ENCODE measurements at places on chromosomes 5 and 9.
A peak's percentile ranks its signal among the peaks of the same experiment; 100 is the strongest.

DNA sequence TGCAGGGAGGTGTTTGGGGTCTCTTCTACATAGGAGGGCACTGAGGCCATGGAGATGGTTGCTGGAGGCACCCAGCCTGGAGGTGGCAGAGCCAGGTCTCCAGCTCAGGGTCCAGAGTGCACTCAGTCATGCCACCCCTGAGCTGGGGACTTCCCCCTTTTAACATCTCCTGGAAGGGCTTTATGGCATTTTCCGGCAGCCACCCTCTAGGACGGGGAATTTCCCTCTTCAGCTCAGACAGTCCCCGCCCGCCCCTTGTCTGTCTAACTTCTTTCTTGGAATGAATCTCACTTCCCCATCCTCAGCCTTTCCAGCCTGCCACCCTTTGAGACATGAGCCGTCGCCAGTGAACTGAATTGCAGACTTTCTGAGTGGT lies 49.9 kb downstream of the COL15A1 start:
- peak; percentile 82 for DNase-seq

GRCh38 chr9:126926364-126926763 lies 11.8 kb downstream of the RALGPS1 start:
- no peak for DNase-seq

GRCh38 chr9:101707721-101708120 lies 30.7 kb downstream of the GRIN3A start:
- DNase-seq = peak; percentile 15

- DNase-seq = no peak
These were observed 159.9 kb downstream of the TMEM38B start for GRCh38 chr9:105854026-105854782.

DNA sequence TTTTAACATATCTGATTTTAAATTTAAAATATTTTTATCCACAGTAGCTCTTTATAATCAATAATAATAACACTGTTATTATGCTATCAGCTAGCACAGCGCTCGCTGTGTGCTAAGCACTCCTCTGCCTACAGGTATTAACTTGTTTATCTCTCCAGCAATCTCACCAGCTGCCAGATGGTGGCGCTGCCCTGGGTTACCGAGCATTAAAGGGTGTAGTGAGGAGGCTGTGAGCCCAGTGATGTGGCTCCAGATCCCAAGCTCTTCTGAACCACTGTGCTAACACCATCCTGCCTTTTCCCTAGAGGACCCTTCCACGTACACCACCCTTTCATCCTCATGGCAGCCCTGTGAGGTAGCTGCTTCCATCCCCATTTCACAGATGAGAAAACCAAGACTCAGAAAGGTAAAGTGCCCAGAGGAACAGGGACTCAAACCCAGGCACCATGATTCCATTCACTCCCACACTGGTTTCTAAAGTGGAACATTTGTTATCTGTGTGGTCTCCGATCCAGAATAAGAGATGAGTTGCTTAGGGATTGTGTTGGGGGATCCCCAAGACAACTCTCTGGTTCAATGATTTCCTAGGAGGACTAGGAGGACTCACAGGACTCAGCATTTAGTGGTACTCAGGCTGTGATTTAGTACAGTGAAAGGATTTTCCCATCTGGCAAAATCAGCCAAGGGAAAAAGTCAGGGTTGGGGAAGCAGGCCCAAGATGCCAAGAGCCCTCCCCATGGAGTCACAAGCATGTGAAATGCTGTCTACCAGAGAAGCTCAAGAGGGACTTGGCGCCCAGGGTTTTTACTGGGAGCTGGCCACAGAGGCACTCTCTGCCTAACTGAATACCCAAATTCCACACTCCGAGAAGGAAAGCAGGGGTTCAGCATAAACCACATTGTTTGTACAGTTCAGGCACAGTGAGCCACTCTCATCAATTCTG lies 7.0 kb downstream of the IGFBPL1 start:
- DNase-seq = peak; percentile 63

GRCh38 chr5:138695781-138696180 lies 57.4 kb upstream of the CTNNA1 start:
- no peak for DNase-seq

- DNase-seq = no peak
These were observed 25.6 kb downstream of the FRMD3 start for GRCh38 chr9:83512621-83513020.

DNA sequence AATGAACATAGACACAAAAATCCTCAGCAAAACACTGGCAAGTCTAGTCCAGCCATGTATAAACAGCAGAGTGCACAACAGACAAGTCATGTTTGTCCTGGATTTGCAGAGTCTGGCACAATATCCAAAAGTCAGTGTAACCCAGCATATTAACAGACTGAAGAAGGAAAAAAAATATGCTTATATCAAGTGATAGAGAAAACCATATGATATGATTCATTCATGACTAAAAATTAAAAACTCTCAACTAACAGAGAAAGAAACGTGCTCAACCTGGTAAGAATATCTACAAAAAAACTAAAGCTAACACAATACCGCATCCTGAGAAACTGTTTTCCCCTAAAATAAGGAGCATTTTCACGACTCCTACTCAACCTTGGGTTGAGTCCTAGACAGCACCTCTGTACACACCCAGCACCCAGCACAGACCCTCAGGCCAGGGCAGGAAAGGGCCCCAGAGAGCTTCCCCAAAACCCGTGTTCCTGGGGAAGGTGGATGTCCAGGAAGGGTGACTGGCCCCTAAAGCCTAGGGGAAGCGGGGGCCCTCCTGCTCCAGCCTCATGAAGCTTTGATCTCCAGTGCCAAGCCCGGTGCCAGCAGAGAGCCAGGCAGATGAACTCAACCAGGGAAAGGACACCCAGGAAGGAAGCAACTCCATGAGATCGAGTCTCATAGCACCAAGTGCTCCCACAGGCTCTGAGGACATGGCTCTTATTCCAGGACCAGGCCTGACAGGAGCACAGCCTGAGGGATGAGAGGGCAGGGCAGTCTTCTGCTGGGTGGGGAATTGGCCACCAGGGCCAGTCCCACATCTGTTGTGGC lies 38.9 kb downstream of the ADAMTS2 start:
- DNase-seq = no peak

DNA sequence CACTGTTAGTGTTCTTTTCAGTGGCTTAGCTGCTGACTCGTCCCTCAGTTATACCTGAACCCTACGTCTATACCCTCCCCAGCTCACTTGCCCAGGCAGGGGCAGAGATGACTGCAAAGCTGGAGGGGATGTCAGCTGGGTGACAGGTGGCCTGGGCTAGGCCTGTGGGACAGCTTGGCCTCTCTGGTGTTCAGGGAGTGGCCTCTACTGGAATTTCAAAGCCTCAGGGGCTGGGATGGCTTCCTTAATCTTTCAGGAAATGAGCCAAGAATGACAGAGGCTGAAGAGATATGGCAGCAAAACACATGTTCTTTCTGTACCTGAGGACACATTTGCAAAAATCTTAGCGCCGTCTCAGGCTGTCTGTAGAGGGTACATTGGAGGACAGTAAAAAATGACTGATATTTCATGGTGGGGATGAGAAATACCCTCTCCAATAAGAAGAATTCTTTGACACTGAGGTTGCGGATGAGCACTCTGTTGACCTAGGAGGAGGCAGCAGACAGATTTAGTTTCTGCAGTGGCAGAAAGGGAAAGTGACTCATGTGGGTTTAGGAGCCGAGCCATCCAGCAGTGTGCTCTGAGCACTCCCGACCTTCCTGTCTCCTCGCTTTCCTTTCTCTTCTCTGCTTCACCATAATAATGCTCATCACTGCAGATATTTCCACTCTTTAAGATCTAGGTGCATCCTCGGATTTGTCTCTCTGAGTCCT lies 54.4 kb downstream of the ENTREP1 start:
- DNase-seq = peak; percentile 91

DNA sequence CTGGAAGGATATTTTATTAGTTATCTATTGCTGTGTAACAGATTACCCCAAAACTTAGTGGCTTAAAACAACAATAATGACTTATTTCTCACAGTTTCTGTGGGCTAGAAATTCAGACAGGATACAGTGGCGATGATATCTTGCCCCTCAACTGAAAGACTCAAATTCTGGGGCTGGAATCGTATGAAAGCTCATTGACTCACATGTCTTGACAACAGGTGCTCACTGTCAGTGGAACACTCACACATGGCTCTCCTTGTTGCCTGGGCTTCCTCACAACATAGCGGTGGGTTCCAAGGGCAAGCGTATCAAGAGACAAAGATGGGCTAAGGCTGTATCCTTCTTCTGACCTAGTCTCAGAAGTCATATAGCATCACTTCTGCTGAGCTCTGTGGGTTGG lies 3.7 kb upstream of the GNPDA1 start:
- no peak for DNase-seq

DNA sequence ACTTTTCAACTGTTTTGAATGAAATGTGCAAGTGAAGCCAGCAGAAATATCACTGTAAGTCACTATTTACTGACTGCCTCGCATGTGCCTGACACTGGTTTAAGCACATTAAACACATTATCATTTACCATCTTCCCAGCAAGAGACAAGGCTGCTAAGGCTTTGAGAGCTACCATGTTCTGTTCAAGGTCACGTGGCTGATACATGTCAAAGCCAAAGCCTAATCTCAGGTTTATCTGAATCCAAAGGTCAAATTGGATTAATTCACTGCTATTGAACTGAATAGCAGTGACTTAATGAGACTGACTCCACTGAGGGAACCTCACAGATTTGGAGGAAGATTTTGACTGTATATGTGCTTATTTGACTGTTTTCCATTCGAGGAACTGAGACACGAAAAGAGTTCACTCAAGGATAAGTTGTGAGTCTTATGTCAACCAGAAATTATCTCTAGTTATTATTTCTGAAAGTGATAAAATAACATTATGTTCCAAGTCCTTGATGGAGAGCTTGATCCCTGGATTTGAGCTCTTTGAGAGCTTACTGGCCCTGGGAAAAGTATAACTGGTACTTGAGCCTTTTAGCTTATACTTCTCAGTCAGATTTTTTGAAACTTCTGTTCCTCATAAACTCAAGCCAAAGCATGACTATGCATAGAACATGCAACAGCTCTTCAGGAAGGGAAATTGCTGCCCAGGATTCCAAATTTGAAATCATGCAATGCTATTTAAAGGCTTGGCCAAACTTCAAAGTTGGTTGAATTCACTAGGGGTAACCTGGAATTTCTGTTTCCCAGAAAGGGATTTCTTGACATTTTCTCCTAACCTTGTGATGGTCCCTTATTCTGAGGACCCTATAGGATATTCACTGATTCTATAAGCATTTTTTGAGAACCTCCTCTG lies 23.4 kb upstream of the ARHGAP26 start:
- no peak for DNase-seq

GRCh38 chr9:19469271-19469670 lies 60.5 kb downstream of the ACER2 start:
- no peak for DNase-seq

GRCh38 chr9:133477992-133478850 lies 678 bp downstream of the SLC2A6 start:
- DNase-seq = peak; percentile 79

GRCh38 chr5:82334085-82334692 lies 56.0 kb upstream of the RPS23 start:
- DNase-seq = no peak

DNA sequence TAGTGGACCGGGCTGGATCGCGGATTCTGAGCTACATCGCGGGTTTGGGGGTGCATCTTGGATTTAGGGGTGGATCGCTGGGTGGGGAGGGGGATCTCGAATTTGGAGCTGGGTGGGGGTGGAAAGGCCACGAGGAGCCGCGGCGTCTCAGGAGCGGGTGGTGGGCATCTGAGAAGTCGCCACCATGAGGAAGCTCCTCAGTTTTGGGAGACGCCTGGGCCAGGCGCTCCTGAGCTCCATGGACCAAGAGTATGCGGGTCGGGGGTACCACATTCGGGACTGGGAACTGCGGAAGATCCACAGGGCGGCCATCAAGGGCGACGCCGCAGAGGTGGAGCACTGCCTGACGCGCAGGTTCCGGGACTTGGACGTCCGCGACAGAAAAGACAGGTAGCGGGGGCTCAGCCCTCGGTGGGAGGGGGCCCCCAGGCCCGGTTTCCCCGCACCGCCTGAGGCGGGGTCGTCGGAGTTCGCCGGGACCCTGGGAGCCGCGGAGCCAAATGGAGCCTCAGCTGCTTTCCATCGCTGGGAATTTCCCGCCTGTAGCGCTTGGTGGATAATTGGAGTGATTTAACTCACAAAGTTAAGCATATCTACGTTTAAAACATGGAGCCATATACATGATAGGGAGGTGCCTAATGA lies 376 bp downstream of the ANKRD18B start:
- peak; percentile 43 for DNase-seq

- peak; percentile 88 for DNase-seq
These were observed 18.0 kb downstream of the ATOX1 start for GRCh38 chr5:151740336-151740942.

- peak; percentile 51 for DNase-seq
These were observed 19.2 kb downstream of the IRF1 start for GRCh38 chr5:132471151-132471907.

- no peak for DNase-seq
These were observed 61.6 kb upstream of the C9orf72 start for GRCh38 chr9:27634879-27635278.

DNA sequence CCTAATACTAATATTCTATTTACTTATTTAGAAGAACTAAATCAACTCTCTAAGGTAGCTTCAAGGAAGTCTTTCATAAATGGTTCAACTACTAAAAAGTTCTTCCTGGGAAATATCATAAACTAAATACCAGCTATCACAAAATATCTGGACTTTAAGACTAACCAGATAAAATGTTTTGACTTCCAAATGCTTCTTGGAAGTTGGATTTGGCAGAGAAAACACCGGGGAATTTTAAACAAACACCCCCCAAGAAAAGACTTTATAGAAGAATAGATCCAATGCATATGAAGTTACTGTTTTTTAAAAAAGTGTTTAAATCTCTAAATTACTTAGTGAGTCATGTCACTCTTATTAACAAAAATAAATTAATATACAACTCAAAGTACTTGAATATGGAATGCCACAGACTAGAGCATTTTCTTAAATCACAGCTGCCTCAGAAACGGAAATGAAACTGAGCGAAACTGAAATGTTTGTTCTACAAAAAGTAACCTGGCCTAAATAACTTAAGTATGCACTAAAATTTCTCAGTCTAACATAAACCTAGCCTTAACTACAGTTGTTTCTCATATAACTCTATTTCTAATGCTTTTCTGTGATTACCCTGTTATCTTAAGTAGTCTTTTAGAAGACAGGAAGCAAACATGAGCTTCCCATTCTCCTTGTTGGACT lies 6.8 kb downstream of the ABCA1 start:
- DNase-seq = no peak

- DNase-seq = peak; percentile 86
These were observed 42.8 kb downstream of the SNX30 start for GRCh38 chr9:112793213-112793810.

- DNase-seq = no peak
These were observed 20.8 kb downstream of the SLC46A2 start for GRCh38 chr9:112869917-112870316.

DNA sequence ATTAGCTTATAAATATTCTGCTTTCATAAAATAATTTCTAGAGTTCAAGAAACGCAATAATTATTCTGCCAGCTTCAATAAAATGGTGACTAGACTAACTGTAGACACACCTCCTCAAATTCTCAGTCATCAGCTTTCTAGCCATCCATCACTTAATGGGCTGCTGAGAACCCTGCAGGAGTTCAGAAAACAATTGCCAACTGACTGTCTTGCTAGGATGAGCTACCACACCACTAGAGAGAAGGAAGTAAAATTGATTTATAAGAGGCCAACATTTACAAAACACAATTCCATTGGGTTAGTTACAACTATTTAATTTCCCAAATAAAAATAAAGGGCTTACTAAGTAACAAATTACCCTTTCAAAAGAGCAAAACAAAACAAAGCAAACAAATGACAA lies 126.5 kb upstream of the PAPPA start:
- DNase-seq = peak; percentile 47

GRCh38 chr9:68690088-68690487 lies 15.0 kb upstream of the PIP5K1B start:
- DNase-seq = peak; percentile 34

Data from Daoy (cell line).